Endothelial cell of umbilical vein (primary cell): ENCODE measurements at places on chromosomes 12 and 14. TPM values are rescaled to one million over a fixed set of nuclear protein-coding genes. Genes with fewer than 3 reads are reported as not detected.
A peak's percentile ranks its signal among the peaks of the same experiment; 100 is the strongest.

GRCh38 chr12:104727726-104728465 is 230.2 kb downstream of the SLC41A2 start:
- DNase-seq: peak; percentile 15

DNA sequence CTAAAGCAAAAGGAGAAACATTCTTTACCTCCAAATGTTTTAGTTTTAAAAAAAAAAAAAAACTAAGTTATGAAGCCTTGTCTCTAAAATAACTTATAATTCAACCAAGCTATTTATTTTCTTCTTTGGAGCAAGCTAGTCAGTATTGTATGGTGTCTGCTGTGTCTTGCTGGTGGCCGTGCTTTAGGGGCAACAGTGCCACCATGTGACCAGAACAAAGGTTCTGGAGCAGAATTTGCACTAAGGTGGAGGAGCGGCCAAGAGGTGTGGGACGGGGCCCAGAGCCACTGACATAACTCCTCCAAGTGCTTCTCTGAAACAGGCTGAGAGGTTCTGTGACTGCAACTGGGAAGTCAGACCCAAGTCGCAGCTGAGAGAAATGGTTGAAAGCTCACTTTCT is 4.5 kb downstream of the FICD start:
- DNase-seq: no peak

DNA sequence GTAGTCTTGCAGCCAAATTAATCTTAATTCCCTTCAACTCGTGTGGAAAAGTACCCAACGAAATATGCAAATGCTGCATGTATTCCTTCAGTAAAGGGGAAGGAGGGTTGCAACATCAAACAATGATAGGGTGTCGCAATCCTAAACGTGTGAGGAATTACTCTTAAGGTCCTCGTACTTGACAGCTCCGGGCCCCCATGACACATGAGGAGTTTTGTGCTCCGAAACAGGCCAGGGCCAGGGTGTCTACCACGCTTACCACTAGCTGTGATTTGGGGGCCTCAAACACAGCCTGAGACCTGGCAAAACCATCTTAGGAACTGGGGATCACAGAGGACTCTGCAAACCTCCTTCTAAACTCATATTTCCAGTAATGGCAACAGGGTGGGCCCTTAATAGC is 20.4 kb downstream of the FOS start:
- DNase-seq: no peak

ASCL1 gene
- not detected in 2 replicates for polyA plus RNA-seq

- DNase-seq: no peak
Measured at GRCh38 chr12:48183876-48184548, 568 bp downstream of the CCDC184 start.

CLEC2D gene
- 1.4 and 1.8 TPM in 2 replicates for polyA plus RNA-seq
